NCI-H524 (cell line): ENCODE measurements at places on chromosomes 16 and 17.

- no peak for DNase-seq
Observed at GRCh38 chr17:31561469-31562375, 170.2 kb downstream of the RAB11FIP4 start.

DNA sequence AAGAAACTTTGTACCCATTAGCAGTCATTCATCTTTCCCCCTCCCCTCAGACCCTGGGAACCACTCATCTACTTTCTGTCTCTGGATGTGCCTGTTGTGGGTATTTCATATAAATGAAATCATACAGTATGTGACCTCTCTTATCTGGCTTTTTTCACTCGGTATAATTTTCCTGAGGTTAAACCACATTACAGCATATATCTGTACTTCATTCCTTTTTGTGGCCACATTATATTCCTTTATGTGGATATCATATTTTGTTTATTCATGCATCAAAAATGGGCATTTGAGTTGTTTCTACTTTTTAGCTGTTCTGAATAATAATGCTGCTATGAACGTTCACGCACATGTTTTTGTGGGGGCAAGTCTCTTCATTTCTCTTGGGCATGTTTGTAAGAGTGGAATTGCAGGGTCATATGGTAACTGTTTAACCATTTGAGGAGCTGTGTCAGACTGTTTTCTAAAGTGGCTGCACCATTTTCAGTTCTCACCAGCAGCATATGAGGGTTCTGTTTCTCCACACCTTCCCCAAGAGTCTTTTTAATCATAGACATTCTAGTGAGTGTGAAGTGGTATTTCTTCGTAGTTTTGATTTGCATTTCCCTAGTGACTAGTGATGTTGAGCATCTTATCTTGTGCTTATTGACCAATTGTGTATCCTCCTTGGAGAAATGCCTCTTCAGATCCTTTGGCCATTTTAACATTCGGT, 3.8 kb downstream of the SNX29 start:
- no peak for DNase-seq

- DNase-seq = peak; percentile 46
Observed at GRCh38 chr17:79657861-79658810, 47.3 kb upstream of the RBFOX3 start.

DNA sequence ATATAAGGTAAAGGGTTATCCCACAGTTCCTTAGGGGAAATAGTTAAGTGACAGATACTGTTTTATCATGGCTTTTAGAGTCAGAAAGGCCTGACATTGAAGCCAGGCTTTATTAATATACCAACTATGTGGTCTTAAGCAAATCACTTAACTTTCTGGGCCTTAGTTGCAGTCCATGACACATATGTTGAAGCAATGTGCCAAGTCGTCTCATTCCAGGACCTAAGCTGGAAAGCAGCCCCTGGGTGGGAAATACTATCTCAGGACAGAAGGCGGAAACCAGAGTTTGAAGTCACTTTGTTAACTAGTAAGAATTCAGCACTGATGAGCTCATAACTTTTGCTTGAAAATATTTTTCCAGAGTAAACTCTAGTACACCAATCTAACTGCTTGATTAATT, 80.0 kb downstream of the USP32 start:
- DNase-seq = no peak

- peak; percentile 16 for DNase-seq
Observed at GRCh38 chr17:49861150-49861884, 13.4 kb upstream of the TAC4 start.

DNA sequence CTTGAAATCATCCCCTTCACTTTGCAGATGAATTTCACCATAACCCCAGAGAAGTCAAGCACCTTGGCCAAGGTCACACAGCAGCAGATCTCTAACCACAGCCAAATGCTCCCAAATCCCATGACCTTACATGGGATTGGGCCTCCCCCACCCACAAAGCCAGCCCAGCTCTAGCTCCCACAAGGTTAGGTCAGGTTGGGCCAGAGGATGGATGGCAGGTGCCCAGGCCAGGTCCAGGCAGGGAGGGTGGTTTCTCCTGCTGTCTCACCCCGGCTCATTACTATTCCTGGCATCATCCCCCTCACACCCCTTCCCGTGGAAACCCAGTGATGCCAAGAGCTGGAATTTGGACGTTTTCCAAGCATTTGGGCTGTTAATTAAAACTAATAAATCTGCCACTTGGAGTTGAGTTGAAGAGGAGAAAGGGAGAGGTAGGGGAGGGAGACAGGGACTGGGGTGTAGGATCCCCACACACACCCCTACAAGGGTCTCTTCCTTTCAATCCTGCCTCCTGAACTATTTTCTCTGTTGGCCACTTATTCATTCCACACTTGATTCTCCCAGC, 181.6 kb downstream of the TMEM132E start:
- DNase-seq = peak; percentile 70

DNA sequence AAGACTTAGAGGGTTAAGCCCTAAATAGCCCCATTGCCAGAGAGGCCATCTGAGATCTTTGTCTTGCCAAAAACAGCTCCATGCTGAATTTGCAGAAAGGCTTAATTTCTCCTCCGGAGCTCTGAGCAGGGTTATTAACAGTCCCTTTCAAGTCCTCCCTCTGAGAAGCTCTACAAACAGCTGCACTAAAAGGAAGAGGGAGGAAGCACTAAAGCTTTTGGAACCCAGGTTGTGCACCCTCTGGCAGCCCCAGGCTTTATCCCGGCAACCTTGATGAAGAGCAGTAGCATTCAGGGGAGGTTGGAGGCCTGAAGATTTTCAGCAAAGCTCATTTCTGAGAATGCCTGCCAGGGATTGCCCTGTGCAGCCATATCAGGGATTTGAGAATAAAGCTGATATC, 554.7 kb downstream of the RBFOX1 start:
- no peak for DNase-seq

GRCh38 chr17:67125417-67125816, 81.1 kb downstream of the CACNG1 start:
- DNase-seq = no peak

GRCh38 chr16:970386-970765, 408 bp downstream of the LMF1 start:
- DNase-seq = no peak

GRCh38 chr16:60199150-60199549, 1465.0 kb upstream of the GOT2 start:
- DNase-seq = no peak

GRCh38 chr17:66978514-66979061, 14.1 kb downstream of the CACNG4 start:
- no peak for DNase-seq

GRCh38 chr17:28940675-28941074, 10.6 kb downstream of the PHF12 start:
- DNase-seq = peak; percentile 46

- no peak for DNase-seq
Observed at GRCh38 chr16:35492225-35492624, 2032.8 kb downstream of the TP53TG3F start.

DNA sequence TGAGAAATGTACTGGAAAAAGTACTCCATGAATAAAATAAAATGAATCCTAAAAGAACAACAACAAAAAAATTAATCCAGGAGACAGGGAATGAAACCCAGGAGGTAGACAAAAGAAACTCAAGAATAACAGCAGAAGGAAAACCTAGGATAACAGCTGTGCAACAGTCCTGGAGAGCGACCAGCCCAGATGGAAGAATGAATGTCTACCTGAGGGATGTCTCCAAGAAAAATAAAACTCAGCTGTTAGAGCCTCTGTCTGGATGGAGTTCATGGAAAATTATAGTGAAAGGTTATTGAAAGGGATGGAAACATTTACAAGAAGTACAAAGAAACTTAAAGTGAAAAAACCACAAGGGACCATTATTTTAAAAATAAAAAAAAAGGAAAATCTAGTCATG, 135.8 kb upstream of the CA10 start:
- DNase-seq = peak; percentile 28

DNA sequence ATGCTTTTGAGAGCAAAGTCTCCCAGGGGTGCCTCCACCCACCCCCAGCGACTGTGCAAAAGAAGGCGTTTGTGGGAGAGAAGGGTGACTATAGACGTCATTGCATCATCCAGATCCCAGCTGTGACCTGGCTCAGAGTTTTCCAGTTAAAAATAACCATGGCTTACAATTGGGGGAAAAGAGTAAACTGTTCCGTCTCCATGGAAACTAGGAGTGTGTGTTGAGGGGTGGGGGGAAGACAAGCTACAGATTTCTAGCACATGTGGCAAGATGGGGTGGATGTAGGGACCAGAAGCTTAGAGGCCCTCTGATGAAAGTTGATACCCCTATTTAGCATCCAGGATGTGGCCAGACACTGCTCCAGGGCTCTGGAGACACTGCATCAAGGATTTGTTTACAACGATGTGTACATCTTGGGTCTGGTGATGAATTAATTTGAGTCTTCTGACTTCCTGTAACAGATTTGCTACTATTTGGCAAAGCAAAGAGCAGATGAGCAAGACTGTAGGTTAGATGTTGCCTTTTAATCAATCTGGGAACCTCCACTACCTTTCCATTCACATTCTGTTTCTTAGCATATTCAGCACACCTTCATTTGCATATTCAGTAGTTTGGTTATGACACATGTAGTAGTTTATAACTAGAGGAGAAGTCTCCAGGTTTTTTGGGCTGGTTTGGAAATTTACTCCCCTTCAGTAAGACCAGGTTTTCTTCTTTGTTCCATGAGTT, 6.2 kb upstream of the DUSP14 start:
- DNase-seq = peak; percentile 99

DNA sequence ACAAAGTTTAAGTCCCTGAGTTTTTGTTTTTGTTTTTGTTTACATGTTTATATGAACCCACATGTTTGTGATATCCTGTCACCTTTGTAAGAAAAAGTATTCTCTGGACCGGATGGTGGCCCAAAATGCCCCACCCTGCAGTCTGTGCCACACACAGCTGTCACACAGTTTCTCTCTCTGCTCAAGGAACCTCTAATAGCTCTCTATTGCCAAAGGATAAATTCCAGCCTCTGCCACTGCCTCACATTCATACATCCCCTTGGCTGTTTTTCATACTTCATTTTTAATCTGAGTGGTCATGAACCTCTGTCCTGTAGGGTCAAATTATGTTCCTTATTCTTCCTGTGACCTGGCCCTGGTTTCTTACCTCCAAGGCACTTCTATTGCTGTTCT, 520.3 kb upstream of the CDH5 start:
- no peak for DNase-seq

GRCh38 chr16:19737306-19738038, 19.4 kb downstream of the IQCK start:
- no peak for DNase-seq

DNA sequence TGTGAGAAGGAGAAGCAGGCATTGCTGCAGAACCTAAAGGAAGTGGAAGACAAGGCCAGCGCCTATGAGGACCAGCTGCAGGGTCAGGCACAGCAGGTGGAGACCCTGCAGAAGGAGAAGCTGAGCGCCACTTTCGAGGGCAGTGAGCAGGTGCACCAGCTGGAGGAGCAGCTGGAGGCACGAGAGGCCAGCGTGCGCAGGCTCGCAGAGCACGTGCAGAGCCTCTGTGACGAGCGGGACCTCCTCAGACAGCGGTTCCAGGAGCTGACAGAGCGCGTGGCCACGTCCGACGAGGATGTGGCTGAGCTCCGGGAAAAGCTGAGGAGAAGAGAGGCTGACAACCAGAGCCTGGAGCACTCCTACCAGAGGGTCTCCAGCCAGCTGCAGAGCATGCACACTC, 41.5 kb downstream of the PLD6 start:
- no peak for DNase-seq

GRCh38 chr17:31286587-31286986, 10.5 kb downstream of the OMG start:
- no peak for DNase-seq

DNA sequence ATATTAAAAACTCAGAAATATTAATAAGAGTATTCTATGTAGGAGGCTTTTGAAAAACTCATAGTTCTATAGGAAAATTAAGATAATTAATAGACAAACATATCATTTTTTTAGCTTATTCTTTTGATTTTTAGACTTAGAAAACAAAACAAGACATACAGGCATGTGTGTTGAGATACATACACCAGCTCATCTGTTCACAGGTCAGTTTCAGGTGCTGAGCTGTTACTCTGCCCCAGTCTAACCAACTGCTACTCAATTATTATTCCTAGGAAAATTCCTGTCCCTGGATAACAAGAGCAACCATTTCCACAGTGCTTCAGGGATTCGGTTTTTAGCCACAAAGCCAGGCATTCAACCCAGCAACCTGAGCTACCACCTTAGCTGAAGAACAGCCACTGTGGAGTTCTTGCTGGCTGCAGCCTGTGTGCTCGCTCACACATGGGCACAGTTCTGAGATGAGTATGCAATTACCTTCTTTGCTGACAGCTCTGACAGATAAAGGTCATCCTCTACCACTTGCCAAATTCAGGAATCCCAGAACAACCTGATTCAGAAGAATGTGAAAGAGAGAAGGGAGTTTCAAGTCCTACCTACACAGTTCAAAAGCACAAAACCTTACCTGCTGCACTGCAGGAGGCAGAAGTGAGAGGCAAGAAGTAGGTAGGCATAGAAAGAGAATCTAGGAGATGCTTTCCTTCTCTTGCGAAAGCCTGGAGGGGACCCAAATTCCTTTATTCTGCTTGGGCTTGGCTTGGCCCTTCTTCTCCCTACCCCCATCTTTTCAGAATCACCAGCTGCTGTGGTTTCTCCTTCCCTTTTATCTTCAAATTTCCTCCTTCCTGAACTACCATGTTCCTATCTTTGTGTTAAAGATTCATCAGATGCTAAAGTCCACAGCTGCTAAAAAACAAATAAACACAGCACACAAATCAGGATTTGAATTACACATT, 62.7 kb downstream of the TEX2 start:
- no peak for DNase-seq

GRCh38 chr16:63714876-63715275, 1407.0 kb downstream of the CDH11 start:
- DNase-seq = no peak

- no peak for DNase-seq
Observed at GRCh38 chr16:85888405-85889331, 10.3 kb upstream of the IRF8 start.

- DNase-seq = no peak
Observed at GRCh38 chr17:28290703-28291102, 28.3 kb upstream of the TMEM97 start.

GRCh38 chr17:83173914-83174361, 94.5 kb downstream of the METRNL start:
- DNase-seq = no peak

GRCh38 chr17:40596261-40596919, 31.1 kb upstream of the CCR7 start:
- DNase-seq = peak; percentile 90

DNA sequence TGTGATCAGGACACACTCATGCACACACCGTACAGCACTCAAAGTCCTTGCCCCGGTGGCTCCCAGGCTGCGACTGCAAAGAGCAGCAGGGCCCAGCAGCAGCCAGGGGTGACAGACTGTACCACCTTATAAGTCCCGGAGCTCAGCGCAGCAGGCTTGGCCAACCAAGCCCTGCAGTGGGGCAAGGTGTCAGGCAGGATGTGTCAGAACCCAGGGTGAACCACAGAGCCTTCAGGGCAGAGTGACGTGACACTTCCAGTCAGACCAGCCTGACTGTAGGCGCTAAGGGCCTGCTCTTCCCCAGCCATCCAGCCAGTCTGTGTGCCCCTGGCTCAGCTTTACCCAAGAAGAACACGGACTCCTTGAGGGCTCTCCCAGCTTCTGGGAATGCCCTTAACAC, 204.1 kb downstream of the COPRS start:
- DNase-seq = no peak
